ENCODE measurements at places on chromosomes 12 and 14.

- no peak for DNase-seq
These were observed 10.4 kb downstream of the PCNX1 start for GRCh38 chr14:70917633-70918032.

DNA sequence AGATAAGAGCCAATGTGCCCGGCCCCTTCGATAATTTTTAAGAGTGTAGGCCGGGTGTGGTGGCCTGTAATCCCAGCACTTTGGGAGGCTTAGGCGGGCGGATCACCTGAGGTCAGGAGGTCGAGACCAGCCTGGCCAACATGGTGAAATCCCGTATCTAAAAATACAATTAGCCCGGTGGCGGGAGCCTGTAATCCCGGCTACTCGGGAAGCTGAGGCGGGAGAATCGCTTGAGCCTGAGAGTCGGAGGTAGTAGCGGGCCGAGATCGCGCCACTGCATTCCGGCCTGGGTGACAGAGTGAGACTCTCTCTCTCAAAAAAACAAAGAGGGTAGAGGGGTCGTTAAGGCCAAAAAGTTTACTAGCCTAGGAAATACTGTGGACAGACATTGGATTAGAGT lies 2.6 kb downstream of the KRAS start:
- no peak for DNase-seq

DNA sequence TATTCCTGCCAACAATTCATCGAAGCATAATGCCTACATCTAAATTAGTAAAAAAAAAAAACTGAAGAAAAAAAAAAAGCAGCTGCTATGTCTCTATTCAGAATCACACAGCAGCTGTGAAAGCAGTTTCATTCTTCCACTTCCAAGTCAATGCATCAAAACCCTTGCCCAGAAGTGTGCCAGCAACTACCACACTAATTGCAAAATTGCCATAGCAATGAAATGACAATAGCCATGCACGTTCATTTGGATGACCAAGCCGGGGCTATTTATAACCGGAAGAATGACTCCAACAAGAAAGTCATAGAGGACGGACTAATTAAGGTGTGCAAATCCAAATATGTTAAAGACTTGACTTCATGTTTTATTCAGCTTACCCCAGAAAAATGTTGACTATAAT lies 42.5 kb downstream of the SLC2A13 start:
- no peak for DNase-seq

GRCh38 chr12:132391326-132392041 lies 62.1 kb upstream of the GALNT9 start:
- no peak for DNase-seq

DNA sequence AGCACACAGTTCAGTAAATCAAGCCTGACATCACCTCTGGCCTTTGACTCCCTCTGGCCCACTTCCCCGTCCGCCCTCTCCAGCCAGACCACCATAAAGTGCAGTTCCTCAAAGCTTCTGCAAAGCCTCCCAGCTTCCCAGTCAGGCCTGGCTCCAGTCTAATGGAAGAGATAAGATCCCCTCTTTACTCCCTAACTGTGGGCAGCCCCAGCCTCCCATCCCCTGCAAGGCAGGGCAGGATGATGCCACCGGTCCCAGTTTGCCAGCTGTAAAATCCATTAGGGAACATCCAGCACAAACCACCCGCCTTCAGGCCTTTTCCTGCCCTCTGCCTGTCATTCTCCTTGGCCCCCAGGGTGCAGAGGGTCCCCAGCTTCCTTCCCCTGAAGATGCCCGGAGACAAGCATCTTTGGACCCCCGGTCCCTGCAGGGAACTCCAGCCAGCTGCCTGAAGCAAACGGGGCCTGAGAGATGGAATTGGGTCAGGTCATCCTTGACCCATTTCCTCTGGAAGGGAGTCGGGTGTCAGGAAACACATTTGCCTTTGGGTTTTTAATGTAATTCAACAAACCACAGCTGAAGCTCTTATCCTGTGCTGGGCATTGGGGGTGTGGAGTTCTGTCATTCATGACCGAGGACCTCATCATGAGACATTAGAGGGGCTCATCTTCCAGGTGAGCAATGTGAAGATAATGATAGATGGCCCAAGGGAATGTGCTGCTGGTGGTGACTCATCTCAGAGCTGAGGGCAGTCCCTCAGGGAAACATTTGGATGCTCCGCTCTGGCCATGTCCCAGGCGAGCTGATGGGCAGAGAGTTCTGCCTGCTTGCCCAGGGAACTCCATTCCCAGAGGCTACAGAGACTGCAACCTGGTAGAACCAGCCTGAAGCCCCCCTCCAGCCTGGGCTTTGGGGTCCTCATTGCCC lies 93.8 kb upstream of the CLMN start:
- DNase-seq, result no peak

GRCh38 chr12:114698566-114699163 lies 14.7 kb upstream of the TBX3 start:
- no peak for DNase-seq

DNA sequence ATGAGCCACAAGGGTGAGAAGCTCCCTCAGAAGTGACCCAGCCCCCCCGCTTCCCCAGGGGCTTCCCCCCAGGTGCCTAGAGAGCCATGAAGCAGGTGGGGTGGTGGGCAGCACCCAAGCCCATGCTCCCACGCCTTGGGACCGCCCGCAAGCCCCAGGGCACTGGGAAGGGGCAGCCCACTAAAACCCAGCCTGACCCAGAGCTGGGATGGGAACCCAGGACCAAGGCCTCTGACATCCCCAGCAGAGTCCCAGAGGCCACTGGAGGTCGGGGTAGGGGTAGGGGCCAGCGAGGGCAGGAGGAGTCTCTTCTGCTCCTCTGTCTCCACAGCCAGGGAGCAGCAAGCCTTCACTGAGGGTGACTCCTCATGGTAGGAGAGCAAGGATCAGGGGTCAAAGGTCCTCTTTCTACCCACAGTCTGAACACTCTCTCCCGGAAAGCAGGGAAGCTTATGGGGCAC lies 86.5 kb upstream of the ZFP36L1 start:
- DNase-seq, result no peak

- no peak for DNase-seq
These were observed 1321.2 kb upstream of the SEL1L start for GRCh38 chr14:82854901-82855300.

DNA sequence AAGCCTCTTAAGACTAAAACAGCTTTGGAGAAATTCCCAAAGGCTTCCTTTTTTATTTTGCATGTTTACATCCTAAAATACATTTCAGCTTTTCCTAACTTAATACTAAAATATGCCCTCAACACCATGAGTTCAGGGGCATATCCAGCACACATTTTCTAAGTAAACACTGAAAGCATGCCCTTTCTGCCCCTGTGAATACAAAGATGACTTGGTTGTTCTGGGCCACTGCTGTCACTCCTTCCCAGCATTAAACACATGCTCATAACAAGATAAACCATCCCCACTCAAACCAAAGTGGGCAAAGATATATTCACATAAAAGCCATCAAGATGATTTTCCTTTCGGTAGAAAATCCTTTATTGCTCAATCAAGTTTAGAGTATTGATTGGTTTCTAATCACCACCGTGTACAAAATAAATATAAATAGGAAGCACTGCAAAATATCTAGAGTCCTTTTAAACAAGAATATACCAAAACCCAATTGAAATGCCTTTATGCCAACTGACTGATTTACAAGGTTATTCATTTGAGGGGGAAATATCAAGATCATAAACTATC lies 1.9 kb downstream of the CCNB1IP1 start:
- no peak for DNase-seq

Data from hypothalamus (tissue), 51 donors.